HEK293T (cell line): ENCODE measurements at places on chromosomes 3 and 15.

- no peak for DNase-seq
Measured at GRCh38 chr3:23162934-23163333, 40.2 kb upstream of the UBE2E2 start.

- DNase-seq = no peak
Measured at GRCh38 chr3:31022716-31023115, 128.3 kb upstream of the GADL1 start.

DNA sequence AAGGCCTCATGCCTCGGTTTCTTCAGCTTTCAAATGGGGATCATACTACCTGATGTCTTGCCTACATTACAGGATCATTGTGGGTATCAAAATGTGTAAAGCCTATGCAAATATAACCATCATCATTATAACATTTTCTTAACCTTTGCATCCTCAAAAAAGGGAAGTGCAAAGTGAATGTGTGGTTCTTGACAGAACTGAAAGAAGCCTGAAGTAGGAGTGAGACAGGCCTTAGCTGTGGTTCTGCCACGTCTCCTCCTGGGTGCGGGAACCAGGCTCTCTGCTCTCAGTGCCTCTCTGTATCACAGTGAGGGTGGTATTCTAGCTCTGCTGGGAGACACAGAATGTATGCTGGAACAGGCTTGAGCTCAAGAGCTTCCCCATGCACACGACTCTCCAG, 316.9 kb upstream of the ICE2 start:
- no peak for DNase-seq

DNA sequence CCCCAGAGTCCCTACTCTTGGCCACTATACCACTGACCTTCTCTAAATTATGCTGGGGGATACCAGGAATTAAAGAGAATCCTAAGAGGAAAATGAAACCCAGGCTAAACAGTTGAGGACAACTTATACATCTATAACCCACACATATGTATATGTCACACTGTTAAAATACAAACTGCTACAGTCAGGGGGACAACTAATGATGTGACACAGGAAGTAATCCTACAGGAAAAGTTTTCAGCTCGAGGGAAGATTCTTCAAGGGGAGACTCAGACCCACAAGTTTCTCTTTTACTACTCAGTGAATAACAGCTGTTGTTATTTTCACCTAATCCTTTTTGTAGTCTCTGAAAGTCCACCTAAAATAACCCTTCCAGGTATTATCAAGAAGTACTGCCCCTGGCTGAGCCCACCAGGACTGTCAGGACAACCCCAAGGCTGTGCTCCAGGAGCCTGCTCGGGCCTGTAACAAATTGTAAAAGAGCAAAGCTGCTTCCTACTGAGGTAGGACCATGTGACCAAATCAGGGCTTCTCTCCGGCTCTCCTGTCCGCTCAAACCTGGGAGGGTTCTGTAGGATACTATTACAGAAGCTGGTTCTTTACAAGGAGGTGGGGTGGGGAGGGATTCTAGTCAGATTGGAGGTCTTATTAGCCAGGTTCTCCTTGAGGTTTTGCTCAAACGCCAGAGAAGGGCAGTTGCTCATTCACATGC, 91.6 kb downstream of the SRGAP3 start:
- DNase-seq = no peak

- no peak for DNase-seq
Measured at GRCh38 chr3:188108703-188109412, 45.1 kb upstream of the LPP start.

GRCh38 chr3:150268426-150269391, 139.4 kb upstream of the TSC22D2 start:
- no peak for DNase-seq

DNA sequence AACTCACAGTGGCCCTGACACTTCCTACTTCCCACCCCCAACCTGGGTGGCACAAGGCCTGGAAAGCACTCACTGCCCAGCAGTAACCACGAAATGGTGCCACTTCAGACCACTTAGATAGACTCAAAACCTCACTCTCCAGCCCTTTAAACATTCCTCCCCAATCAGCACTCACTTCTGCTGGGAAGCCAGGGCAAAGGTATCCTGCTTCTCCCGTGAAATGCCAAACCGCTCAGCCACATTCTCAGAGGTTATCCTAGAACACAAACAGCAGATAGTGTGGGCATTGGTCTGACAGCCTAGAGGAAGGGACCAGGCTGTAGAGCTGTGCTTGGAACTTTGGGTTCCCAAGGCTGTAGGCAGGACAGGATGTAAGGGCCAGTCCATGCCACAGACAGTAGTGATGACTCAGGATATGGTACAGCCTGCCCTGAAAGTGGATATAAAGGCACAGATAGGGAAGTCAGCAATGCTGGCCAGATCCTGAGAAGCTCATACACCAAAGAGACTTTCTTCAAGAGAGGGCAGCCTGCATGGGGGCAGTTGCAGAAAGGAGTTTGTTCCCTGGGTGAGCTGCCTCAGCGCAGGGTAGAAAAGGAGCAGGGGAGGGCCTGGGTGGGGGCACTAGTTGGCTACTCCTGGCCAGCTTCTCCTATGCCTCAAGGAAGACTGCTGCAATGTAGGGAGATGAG, 9.2 kb downstream of the ACAA1 start:
- DNase-seq = no peak

DNA sequence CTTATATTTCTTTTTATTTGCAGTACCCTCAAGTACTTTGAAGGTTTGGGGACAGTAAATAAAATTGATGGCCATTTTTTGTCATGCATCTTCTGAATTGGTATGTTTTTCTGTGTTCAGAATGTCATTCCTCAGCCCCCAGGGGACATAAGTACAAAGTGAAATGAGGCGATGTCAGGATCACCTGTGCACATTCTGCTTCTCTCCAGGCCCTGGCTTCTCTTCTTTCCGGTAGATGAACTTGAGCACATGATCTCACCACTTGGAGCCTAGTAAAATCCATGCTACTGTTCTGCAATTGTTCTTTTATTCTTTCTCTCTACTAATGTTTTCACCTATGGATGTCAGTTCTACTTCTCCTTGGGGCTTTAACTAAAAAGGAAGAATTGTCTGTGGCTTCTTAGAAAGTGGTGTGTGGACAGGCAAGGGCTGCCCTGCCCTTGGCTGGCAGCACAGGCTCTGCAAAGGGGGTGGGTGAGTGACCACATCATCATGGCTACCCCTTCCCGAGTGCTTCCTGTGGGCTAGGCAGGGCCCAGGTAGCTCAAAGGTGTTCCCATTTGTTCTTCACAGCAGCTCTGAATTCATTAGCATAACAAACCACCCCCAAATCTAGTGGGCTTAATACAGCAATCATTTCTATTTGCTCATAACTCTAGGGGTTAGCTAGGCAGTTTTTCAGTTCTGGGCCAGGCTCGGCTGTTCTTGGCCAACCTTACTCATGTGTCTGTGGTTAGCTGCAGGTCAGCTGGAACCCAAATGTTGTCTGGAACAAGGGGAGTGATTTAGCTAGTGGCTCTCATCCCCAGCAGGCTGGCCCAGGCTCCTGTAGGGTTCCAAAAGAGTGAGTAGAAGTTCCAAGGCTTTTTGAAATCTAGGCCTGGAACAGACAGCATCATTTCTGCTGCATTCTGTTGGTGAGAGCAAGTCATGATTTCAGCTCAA, 154.0 kb upstream of the CTDSPL start:
- DNase-seq = no peak

GRCh38 chr3:71968544-71968943, 183.6 kb upstream of the PROK2 start:
- DNase-seq = no peak

- DNase-seq = no peak
Measured at GRCh38 chr15:40392986-40393948, 10.7 kb downstream of the KNSTRN start.

DNA sequence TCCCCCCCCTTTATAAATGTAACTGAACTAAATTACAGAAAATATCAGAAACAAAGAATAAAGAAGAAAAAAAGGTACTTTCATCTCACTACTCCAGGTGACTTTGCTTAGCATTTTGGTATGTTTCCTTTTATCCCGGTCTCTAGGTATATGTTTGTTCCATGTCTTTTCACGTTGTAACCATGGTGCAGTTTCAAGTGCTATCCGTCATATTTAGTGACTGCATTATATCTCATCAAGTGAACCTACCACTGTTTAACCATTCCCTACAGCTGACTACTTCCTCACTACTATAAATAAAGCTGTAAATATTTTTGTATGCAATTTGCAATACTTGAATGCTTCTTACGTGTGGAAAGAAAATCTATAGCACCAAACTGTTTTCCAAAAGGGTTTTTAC, 2.2 kb downstream of the BTBD1 start:
- no peak for DNase-seq

DNA sequence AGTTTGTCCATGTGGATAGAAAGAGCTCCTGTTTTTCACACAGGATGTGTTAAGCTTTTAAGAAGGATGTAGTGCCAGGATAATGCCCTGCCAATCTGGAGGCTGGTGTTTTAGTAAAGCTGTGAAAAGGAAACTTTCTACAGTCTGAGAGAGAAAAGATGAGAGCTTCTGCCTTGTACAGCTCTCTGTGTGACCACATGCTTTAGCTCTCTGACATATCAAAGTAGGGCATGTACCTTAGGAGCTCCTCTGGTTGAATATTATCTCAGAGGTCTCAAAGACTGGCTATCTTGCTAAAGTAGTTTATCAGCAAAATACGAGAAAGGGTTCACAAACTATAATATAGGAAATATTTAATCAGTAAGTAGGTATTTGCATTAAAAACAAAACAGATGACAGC, 30.4 kb downstream of the CDIN1 start:
- DNase-seq = no peak

GRCh38 chr3:43260412-43260811, 25.9 kb upstream of the SNRK start:
- DNase-seq = no peak

DNA sequence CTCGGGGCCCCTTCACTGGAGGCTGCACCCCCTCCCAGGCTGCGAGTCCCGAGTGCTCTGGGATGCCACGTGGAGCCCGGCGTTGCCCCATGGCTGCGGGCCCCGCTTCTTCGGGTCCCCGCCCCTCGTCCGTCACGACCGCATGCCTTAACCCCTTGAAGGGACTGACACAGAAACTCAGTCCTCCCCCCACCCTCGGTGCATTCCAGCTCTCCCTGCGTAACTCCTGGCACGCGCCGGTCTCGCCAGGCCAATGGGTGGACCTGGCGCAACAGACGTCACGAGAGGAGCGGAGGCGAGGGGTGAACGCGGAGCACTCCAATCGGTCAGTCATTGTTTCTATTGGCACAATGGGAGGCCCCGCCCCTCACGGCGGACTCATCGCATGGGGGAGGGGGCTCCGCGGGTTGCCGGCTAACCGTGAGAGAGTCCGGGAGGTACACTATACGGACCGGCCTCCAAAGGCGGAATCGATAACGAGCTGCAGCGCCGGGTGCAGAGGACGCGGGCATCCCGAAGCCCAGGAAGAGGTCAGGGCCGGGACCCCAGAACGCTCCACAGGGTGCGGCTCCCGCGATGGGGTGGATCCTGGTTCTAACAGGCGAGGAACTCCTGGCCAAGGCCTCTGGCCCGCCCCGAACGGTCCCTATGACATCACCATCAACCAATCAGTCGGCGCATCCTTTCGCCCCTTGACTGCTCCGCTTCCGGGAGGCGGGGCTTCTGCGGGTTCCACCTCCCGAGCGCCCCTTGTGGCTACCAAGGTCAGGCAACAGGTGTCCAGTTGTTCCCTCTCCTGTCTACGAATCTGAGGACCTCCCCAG, 1.0 kb upstream of the CELSR3 start:
- DNase-seq = peak; percentile 98

DNA sequence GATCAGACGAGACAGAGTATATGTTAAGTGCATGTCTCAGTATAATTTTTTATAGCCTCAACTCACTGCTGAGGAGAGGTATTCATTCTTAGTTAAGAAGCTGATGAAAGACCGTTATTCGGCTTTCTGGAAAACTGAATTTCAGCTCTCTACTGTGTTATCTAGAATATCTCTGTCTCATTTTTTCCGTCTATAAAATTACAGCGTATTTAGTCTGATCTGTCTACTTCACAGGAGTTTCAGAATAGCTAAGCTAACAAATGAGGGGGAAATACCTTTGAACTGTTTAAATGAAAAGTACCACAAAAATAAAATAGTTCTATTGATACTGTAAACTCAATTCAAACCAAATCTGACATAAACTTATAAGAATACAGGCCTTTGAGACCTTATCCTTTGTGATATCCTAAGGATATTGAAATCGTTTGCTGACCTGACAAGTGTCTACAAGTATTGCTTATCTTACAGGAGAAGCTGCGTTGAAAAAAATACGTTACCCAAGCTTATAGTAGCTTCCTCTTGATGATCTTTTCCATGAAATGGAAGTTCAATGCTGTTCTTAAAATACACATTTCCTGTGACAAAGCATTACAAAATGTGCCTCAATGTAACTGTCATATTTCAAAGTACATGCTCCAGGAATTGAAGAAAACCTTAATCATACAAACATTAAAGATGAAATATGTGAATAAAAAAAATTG, 104.6 kb downstream of the IL1RAP start:
- DNase-seq = no peak

- no peak for DNase-seq
Measured at GRCh38 chr3:172687501-172687900, 23.4 kb downstream of the NCEH1 start.

DNA sequence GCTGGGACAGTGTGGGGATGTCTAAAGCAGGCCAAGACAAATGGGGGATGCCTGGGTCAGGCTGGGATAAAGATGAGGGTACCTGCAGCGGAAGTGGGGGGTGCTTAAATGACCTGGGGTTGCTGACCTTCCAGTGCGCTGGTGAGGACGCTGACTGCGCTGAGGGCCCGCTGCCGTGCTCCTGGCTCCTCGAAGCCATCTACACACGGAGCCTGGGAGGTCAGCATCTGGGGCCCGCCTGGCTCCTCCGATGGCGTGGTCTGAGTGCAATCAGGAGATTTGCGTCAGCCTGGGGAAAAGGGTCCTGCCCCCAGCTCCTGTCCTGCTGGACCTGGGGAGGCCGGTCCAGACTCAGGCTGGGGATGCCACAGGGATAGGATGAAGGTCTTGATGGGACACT, 50.7 kb downstream of the SCN5A start:
- DNase-seq = no peak

GRCh38 chr3:71936681-71937080, 151.7 kb upstream of the PROK2 start:
- no peak for DNase-seq

DNA sequence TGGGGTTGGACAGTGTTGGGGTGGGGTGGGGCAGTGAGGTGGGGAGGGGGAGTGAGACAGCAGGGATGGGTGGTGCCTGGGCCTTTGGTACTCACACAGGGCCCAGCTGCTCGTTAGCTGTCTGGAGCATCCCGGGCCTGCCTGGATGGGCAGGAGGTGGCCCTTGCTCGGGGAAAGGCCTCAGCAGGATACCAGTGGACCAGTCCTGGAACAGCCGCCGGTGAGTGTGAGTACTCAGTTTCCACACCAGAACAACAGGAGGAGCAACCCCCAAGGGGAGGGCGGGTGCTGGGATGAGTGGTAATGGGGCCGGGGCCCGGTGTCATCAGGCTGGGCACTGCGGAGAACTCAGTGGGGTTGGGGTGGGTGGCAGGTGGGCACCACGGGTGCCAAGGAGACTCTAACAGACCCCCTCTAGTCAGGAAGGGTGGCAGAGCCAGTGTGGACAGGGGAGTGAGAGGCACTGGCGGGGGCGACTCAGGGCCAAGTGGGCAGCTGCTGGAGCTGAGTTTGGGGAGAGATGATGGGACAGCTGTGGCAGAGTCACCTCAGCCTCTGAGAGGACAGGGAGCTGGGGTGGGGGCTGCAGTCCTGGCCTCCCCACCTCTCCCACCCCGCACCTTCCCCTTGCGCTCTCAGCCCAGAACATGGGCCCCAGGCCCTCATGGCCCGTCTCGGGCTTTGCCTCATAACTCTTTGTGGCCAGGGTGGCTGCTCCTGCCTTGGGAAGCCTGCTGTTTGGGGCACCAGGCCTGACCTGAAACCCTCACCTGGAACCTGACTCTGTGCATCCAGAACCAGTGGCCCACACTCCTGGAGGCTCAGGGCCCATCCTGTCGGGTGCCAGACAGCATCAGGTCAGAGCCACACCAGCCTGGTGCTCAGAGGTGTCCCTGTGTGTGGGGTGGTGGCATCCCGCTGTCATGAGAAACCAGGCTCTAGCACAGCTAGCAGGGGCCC, 52.1 kb upstream of the PRR23E start:
- DNase-seq = no peak
